ENCODE measurements at places on chromosomes 5 and 9. TPM values are rescaled to one million over a fixed set of nuclear protein-coding genes. Genes with fewer than 3 reads are reported as not detected.

The CXXC5 gene
- 70.3 TPM for polyA plus RNA-seq

DNA sequence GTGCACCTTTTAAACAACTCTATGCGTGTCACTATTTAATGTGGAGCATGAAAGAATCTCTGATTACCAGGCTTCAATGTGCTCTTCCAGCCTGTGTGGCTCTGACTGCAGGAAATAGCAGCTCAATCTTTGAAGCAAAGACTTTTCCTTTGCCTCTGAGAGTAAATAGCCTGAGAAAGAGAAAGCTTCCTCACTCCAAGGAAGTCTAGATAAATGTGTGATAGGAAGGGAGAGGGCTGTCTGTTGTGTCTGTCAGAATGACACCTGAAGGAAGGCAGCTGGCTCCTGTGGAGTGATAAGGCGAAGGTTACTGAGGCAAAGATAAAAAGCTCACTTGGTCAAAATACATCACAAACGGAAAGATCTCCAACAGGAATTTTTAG lies 205.3 kb upstream of the HAPLN1 start:
- DNase-seq, result no peak

The PLK2 gene
- 44.5 TPM for polyA plus RNA-seq

The OSMR gene
- 5.9 TPM for polyA plus RNA-seq
